T-cell (primary cell): ENCODE measurements at places on chromosomes 3 and 15.

GRCh38 chr15:78342021-78342420 is 1.9 kb downstream of the CRABP1 start:
- no peak overlapping the region for H3K27ac ChIP-seq
- H3K4me1 ChIP-seq, result no peaks in the 10 kb centered on the region
- H3K27me3 ChIP-seq, result peaks cover 9% of the 10 kb centered on the region
- DNase-seq, result no peak
- H3K4me3 ChIP-seq, result no peak overlapping the region
- no peaks in the 10 kb centered on the region for H3K36me3 ChIP-seq

- no peak overlapping the region for H3K27ac ChIP-seq
- peaks cover 55% of the 10 kb centered on the region for H3K4me1 ChIP-seq
- H3K36me3 ChIP-seq, result no peaks in the 10 kb centered on the region
- DNase-seq, result no peak
- H3K27me3 ChIP-seq, result no peaks in the 10 kb centered on the region
Observed at GRCh38 chr3:125116311-125117080, 60.7 kb upstream of the HEG1 start.

DNA sequence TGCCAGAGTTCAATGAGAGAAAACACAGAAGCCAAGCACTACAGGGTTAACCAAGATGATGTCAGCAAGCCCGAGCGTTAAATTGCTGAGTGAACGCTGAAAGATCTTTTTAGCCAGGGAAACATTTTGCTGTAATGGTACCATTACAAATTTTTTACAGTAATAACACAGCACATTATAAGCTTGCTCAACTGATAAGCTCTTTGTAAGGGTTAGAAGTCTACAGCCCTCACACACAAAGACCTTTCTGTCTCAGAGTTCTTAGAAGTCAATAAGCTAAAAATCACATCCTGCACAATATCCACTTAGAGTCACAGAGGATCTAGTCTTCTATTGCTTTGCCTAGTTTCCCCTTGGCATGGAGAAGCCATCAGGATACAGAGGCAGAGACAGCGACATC is 29.9 kb downstream of the CHSY1 start:
- no peak overlapping the region for H3K4me3 ChIP-seq
- H3K36me3 ChIP-seq, result no peaks in the 10 kb centered on the region
- H3K27me3 ChIP-seq, result no peaks in the 10 kb centered on the region
- peaks cover 4% of the 10 kb centered on the region for H3K4me1 ChIP-seq

GRCh38 chr3:134749174-134749573 is 45.9 kb upstream of the EPHB1 start:
- H3K4me1 ChIP-seq, result no peaks in the 10 kb centered on the region
- no peaks in the 10 kb centered on the region for H3K36me3 ChIP-seq
- no peak overlapping the region for H3K27ac ChIP-seq
- DNase-seq, result no peak
- peaks cover 14% of the 10 kb centered on the region for H3K27me3 ChIP-seq
- H3K4me3 ChIP-seq, result no peak overlapping the region

DNA sequence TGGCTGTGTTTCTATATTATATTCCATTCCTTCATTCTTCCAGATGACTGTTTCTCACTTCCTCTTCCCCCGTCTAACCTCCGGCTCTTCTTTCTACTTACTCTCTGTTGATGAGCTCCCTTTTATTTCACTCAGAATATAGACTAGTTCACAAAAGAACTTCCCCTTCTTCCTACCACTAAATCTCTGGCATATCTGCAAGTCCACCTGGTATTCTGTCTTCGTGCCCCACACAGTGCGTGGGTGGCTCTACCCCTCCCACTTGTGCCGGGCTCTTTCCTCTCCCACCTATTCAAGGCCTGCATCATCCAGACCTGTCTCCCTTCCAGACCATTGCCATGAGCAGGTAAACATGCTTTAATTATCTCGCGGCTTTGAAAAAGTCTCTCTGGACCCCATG is 73.0 kb downstream of the SCN10A start:
- no peak for DNase-seq
- no peaks in the 10 kb centered on the region for H3K4me1 ChIP-seq
- H3K4me3 ChIP-seq, result no peak overlapping the region
- no peaks in the 10 kb centered on the region for H3K27me3 ChIP-seq
- H3K36me3 ChIP-seq, result no peaks in the 10 kb centered on the region

DNA sequence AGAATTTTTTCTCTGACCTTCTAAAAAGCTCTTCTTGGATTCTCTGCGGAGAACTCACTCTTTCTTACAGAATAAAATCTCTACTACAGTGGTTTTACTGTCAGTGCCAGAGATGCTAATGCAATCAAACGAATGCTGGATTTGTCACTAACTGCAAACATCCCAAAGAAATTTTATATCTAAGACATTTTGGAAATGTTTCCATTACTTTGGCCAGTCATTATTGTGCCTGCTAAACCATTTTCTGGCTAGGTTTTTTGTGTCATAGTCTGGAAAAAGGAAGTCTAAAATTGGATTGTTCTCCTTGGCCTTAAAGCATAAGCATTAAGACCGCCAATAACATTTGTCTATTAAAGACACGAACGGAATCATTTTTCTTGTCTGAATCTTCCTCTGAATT is 54.0 kb downstream of the PLOD2 start:
- no peaks in the 10 kb centered on the region for H3K36me3 ChIP-seq
- H3K4me1 ChIP-seq, result no peaks in the 10 kb centered on the region
- H3K4me3 ChIP-seq, result no peak overlapping the region
- no peak overlapping the region for H3K27ac ChIP-seq
- no peaks in the 10 kb centered on the region for H3K27me3 ChIP-seq
- DNase-seq, result no peak

- no peaks in the 10 kb centered on the region for H3K4me1 ChIP-seq
- H3K27ac ChIP-seq, result no peak overlapping the region
- no peaks in the 10 kb centered on the region for H3K36me3 ChIP-seq
- no peaks in the 10 kb centered on the region for H3K27me3 ChIP-seq
- H3K4me3 ChIP-seq, result no peak overlapping the region
- no peak for DNase-seq
Observed at GRCh38 chr15:84775867-84776449, 27.6 kb downstream of the ZNF592 start.

- H3K4me1 ChIP-seq, result no peaks in the 10 kb centered on the region
- DNase-seq, result no peak
- no peak overlapping the region for H3K4me3 ChIP-seq
- H3K36me3 ChIP-seq, result no peaks in the 10 kb centered on the region
Observed at GRCh38 chr3:16665282-16665741, 60.1 kb upstream of the DAZL start.

- no peak overlapping the region for H3K27ac ChIP-seq
- H3K4me3 ChIP-seq, result no peak overlapping the region
- DNase-seq, result no peak
- H3K27me3 ChIP-seq, result no peaks in the 10 kb centered on the region
Observed at GRCh38 chr3:169283951-169284350, 379.6 kb downstream of the MECOM start.

GRCh38 chr3:161212906-161213305 is 8.2 kb upstream of the NMD3 start:
- H3K4me1 ChIP-seq, result no peaks in the 10 kb centered on the region
- DNase-seq, result no peak
- H3K36me3 ChIP-seq, result no peaks in the 10 kb centered on the region
- H3K27me3 ChIP-seq, result no peaks in the 10 kb centered on the region
- H3K4me3 ChIP-seq, result no peak overlapping the region

DNA sequence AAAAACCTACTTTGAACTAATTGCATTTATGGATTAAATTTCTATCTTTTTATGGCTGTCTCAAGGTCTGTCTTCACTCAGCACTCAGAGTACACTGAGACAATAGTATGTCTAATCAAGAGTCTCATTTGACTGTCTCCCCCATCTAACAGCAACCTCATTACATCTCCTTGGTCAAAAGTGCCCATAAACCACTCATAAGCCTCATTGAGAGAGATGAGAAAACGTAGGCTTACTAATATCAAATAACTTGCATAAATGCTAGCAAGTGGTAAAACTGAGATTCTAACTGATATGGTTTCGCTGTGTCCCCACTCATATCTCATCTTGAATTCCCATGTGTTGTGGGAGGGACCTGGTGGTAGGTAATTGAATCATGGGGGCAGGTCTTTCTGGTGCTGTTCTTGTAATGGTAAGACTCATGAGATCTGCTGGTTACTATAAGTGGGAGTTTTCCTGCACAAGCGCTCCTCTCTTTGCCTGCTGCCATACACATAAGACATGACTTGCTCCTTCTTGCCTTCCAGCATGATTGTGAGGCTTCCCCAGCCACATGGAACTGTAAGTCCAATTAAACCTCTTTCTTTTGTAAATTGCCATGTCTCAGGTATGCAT is 113.9 kb downstream of the TFDP2 start:
- H3K36me3 ChIP-seq, result no peaks in the 10 kb centered on the region
- no peaks in the 10 kb centered on the region for H3K27me3 ChIP-seq
- H3K4me1 ChIP-seq, result no peaks in the 10 kb centered on the region
- H3K4me3 ChIP-seq, result no peak overlapping the region
